ENCODE measurements at places on chromosomes 5 and 9. TPM values are rescaled to one million over a fixed set of nuclear protein-coding genes. Genes with fewer than 3 reads are reported as not detected.

DNA sequence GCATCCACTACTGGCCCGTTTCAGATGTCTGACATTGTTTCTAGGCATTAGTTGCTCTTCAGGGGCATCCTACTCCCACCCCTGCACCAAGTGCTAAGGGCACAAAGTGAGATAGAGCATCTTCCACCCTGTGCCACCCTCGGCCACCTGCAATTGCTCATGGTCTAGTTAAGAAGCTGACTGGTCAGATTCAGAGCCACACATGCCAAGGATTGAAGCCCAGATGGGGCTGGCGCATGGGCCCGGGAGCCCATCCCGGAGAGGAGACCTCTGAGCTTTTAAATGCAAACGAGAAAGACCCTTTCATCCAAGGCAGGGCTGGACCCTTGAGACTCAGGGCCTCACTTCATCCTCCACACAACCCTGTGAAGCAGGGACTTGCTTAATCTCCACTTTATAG is 28.5 kb downstream of the HRH2 start:
- DNase-seq, result no peak

DNA sequence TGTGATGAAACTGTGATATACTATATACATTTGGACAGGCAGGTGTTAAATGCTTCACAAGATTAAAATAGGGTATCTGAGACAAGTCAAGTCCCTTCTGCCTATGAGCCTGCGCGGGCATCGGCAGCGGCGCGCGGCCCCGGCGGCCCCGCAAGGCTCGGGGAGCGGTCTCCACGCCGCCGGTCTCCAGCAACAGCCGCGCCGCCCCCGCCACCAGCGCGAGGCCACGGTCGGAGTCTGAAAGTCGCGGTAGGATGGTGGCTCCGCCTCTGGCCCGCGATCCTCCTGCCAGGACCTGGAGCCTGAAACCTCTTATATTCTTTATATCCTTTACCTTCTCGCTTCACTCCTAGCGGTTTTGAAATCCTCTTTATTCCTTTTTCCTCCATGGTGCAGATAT is 99.4 kb downstream of the INSL6 start:
- no peak for DNase-seq

DNA sequence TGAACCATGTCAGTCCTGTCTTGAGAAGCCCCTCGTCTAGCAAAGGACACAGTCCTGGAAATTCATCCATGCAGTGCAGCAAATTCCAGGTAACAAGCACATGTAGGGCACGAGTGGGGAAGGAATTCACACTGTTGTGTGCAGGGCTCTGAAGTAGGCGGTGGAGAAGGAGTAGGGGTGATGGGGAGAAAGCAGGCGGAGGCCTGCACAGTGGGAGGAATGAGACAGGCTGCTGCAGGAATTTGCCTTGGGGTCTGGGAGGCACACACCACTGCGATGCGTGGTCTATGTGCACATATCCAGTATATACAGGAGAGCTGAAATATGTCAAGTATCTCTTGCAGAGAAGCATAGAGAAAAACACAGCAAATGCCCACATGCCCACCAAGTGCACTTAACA is 249.2 kb upstream of the IRX2 start:
- no peak for DNase-seq

The PKD2L2 gene
- not detected for total RNA-seq

DNA sequence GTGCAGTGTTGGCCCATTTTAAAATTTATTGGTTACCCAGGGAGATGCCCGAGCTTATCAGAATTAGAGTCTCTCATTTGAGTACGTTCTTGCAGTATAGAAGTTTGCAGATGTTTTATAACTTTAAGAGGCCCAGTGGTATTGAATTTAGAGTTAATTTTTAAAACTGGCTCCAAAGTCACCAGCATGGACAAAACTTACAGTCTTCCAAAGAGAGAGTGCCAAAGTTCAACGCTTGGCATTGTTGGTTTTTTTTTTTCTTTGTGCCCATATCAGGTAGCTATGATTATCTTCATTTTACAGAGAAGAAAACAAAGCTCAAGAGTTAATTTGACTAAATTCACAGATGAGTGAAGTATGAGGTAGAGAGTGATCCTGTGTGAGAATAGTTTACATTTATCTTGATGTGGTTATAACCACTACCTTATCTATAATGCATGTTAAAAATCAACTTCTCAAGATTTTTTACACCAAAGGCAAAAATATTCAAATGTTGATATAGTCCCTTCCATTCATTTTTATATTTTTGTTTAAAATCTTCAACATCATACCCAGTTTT is 273.7 kb upstream of the DMRT1 start:
- no peak for DNase-seq

Measured in MCF 10A (cell line).